ENCODE measurements at places on chromosomes 5 and 9.

- no peak for DNase-seq
These were observed 25.5 kb downstream of the TNPO1 start for GRCh38 chr5:72841756-72842535.

GRCh38 chr5:154542581-154542980 lies 64.6 kb upstream of the HAND1 start:
- no peak for DNase-seq

GRCh38 chr5:59138509-59138908 lies 555.6 kb downstream of the RAB3C start:
- no peak for DNase-seq

DNA sequence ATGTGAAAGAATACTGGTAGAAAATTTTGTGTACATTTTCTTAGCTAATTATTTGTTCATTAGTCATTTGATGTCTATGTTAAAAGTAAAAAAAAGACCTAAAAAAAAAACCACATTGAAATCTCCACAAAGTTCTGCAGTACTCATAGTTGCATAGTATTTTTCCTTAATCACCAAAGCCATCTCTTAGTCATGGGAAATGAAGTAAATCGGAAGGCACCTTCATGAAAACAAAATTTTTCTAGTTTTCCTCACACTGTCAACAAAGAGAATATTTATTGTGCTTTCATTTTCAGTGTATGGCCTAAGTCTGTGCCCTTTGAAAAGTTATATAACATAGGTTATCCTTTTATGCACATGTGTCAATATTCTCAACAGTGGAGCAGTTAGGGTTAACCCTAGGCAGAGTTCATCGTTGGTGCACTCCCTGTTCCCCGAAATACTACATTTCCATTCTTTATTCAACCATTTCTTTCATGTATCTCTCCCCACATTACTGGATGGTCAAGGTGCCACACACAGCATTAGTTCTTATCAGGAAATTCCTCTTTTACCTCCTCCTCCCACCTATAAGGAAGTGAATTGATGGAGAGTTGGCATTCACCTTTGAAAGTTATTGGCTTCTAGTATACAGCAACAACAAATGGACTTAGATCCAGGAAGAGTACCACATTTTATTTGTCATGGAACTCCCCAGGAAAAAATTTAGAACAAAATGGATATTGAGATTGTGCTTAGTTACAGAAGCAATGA lies 93.1 kb downstream of the NUDT12 start:
- no peak for DNase-seq

GRCh38 chr5:1494780-1495524 lies 28.8 kb downstream of the LPCAT1 start:
- no peak for DNase-seq

- DNase-seq, result no peak
These were observed 266.6 kb downstream of the SMARCA2 start for GRCh38 chr9:2281803-2282185.

DNA sequence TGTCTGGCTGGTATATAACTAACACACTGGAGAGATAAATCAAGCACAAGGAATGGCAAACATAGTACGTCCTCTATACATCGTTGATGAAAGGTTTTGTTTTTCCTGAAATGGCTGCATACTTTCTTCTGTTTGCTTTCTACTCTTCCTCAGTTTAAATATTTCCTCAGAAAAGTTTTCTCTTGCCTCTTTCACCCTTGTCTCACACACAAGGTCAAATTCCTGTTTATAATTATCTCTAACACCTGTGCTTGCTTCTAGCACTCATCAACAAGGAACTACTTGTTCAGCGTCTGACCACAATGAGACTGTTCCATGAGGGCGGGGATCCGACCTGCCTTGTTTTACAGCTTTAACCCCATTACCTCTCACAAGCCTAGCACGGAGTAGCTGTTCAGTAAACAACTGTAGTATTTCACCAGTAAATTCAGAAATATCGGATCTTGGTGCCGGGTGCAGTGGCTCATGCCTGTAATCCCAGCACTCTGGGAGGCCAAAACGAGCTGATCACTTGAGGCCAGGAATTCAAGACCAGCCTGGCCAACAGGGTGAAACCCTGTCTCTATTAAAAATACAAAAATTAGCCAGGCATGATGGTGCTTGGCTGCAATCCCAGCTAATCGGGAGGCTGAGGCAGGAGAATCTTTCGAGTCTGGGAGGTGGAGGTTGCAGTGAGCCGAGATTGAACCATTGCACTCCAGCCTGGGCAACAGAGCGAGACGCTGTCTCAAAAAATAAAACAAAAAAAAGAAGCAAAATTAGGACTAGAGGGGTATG lies 37.0 kb downstream of the NR6A1 start:
- no peak for DNase-seq

GRCh38 chr9:36119476-36119875 lies 17.1 kb upstream of the GLIPR2 start:
- no peak for DNase-seq

- no peak for DNase-seq
These were observed 64.9 kb downstream of the COL5A1 start for GRCh38 chr9:134706522-134706921.

DNA sequence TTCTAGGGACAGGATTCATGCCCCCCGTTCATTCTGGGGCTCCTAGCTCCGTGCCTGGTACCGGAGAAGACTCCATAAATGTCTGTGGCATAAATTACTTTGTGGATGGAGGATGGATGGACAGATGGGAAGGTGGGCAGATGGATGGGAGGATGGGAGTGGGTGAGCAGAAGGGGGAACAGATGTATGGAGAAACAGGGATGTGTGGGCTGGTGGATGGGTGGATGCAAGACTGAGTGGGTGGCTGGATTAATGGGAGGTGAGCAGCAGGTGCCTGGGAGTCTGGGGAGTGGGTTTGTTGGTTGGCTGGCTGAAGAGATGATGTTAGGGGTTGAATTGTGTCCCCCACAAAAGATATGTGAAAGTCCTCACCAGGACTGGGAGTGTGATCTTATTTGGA lies 43.5 kb downstream of the SARDH start:
- DNase-seq, result no peak

DNA sequence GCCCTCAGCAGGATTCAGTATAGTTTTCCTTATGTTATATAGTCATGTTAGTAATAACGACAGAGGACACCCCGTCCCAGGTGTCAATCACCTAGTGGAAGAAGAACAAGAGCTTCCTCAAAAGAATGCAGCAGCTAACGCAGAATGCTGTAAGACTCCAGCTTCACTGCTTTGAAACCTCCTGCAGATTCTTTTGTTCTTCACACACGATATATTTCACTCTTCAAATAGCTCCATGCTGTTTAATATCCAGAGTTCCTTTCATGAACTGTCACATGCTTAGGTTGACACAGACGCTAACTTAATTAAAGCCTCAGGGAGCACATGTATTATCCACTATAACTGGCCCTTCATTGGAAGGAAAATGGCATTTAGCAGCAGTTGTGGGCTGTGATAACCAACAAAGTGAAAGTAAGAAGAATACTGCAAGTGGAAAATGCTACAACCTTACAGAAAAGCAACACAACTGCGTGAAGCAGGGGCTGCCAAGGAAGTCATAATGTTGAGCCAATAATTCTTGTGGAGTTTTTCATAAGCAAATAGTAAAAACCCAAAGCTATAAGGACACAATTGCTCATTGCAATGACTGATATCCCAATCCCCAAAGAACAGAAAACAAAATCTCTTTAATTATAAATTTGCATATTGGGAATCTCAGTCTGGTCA lies 387.5 kb downstream of the PLK2 start:
- no peak for DNase-seq

GRCh38 chr9:120431268-120431667 lies 148.7 kb downstream of the CDK5RAP2 start:
- no peak for DNase-seq

- no peak for DNase-seq
These were observed 16.6 kb upstream of the SYNPO start for GRCh38 chr5:150623878-150624216.

DNA sequence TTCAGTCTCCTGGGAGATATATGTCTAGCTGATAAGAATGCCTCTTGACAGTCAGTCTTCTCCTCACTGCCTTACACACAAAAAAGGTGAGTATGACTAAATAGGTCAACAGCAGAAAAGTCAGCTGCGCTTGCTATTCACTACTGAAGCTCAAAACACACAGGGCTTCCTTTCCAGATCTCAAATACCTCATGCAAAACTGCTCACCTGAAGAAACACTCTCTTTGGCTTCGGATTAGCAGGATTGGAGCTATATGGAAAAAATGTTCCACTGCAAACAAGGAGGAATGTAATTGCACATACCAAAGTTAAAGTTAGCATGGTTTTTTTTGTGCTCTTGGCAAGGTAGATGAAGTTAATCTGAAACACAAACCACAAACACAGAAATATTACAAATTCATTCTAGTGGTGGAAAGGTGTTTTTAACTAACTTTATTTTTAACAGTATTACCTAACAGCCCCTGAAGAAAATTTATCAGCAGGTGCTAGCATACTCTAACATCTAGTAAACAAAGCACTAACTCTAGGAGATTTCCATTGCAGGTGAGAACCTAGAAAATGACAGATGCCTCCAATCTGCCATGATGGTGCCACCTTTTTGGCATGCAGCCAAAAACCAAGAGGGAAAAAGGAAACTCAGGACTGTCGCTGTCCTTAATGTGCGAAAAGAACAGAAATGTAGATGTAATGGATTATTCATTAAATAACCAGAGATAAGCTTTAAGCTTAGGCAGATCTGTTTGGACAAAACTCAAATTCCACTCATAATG lies 31.8 kb downstream of the ERMP1 start:
- DNase-seq, result no peak

- DNase-seq, result no peak
These were observed 654 bp upstream of the TUT7 start for GRCh38 chr9:86354818-86355309.

DNA sequence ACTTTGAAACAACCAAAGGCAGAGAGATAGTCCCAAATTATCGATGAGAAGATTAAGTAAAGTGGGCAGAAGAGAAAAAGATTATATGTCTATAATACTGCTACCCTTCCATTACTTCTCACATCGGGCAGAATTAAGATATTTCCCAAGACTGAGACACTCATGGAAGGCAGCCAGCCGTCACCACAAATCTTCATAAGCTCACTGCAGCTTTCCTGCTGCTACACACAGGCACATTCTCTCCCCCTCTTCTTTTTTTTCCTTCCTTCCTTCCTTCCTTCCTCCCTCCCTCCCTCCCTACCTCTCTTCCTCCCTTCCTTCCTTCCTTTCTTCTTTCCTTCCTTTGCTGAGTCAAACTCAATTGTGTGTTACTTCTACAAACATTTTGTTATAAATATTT lies 58.7 kb upstream of the SPATA31C2 start:
- DNase-seq, result no peak
